ENCODE measurements at places on chromosomes 5 and 9.
A peak's percentile ranks its signal among the peaks of the same experiment; 100 is the strongest.

GRCh38 chr5:163459462-163459818, 462 bp downstream of the NUDCD2 start:
- peak; percentile 24 for DNase-seq

- DNase-seq, result no peak
Measured at GRCh38 chr9:122510502-122510901, at the start of gene OR1J2. TSS of gene OR1J2 (plus strand) at chr9:122510802. CDS start at chr9:122510802, 0 bp downstream.

DNA sequence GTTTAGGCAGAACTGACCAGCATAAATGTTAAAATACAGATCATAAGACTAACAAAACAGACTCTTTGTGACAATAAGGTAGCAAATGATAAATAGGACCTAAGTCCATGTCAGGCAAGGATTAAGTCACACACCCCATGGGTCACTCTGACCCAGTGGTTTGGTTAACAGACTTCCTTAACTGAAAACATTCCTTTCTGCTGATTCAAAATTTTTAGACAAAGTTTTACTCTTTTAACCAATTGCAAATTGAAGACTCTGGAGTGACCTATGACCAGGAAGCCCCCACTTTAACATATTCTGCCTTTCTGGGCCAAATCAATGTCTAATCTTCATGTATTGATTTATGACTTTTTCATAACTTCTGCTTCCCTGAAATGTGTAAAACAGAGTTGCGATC, 4.9 kb upstream of the NXNL2 start:
- no peak for DNase-seq

GRCh38 chr5:87242242-87242641, 25.4 kb upstream of the RASA1 start:
- no peak for DNase-seq

DNA sequence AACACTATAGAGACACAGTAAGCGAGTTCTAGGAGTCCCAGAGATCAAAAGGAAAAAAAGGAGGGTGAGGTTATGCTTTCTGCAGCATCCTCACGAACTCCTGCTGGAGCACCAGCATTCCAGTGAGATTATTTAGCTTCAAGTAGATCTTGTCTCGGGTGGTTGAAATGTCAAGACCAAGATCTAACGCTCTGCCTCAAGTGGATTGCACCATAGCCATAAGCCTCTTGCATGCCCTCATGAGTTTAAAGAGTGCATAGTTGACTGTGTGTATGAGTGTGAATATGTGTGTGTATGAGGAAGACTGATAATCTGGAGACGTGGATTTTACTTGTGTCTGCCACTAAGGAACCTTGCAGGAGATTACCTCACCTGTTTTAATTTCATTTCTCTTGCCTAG, 335.3 kb upstream of the ADAMTSL1 start:
- peak; percentile 8 for DNase-seq

- DNase-seq, result no peak
Measured at GRCh38 chr9:3441197-3441816, 84.5 kb downstream of the RFX3 start.

DNA sequence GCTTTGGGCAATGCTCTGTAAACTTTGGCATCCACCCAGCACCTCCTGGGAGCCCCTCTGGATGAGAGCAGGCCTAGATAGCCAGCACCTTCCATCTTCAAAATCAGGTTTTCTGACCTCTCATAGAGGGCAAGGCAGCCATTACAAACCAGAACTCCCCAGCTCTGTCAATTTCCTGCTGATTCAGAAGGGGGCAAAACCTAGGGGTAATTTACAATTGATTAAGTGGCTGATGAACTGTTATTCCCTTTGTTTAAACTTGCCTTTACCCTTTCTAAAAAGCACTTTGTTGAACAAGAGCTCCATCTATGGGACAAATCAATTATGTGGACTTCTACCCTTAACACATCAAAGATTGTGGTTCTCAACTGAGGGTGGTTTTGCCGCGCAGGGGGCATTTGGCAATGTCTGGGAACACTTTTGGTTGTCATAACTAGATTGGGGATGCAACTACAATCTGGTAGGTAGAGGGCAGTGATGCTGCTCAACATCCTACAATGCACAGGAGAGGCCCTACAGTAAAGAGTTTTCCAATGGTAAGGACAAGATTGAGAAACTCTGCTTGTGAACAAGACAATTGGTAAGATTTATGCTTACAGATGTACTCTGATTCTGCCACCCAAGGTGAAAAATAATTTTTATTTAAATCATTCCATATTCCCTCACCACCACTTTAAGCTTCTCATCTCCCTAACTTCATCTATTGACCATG, 184.1 kb downstream of the MARCHF11 start:
- DNase-seq, result no peak

DNA sequence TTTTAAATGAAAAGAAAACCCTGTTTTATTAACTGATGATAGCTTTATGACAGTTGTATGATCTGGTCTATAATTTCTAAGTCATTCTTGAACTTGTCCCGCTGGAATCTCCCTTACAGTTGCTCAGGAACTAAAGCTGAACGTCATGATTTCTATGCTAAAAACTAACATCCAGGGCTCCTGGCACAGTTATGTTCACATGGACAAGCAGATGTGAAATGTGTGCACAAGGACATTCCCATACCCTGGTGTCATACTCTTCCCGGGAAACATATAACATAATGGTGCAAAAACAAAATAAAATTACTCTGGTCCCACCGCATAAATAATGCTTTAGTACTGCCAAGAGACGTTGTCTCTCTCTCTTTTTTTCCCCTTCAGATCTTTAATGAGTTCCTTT, 134.9 kb downstream of the PRDM6 start:
- DNase-seq, result no peak

GRCh38 chr9:36218411-36218901, 27.7 kb downstream of the CLTA start:
- DNase-seq, result no peak

DNA sequence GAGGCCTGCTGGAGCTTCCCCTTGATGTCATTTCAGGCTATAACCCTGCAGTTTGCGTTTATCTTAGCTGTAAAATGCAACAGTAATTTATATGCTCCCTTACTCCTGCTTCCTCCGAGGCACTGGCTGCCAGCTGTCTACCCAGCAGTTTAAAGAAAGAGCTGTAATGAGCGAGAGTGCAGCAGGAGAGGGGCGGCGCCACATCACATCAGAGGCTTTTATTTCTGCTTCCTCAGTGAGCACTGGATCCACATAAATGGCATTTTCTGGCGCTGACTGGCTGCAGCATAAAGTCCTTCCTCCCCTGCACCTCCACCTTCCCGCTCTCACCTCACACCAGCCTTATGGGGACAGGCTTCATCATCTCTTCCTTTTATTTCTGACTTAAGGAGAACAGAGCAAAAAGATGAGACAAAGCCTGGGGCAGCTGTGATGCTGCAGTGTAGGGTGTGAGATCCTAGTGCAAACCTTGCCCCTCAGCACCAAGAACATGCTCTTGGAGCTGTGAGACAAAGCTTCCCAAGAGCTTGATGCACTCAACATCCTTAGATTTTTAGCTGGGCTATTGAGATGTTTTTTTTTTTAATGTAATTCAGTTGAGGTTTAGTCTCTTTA, 829.6 kb upstream of the ZNF608 start:
- DNase-seq, result no peak

- no peak for DNase-seq
Measured at GRCh38 chr9:105900123-105900522, 205.8 kb downstream of the TMEM38B start.

GRCh38 chr9:105132606-105133005, 111.8 kb upstream of the SLC44A1 start:
- no peak for DNase-seq

- DNase-seq, result no peak
Measured at GRCh38 chr5:74372502-74373064, 267.9 kb downstream of the ENC1 start.

- DNase-seq, result no peak
Measured at GRCh38 chr5:18999478-18999877, 988.5 kb downstream of the CDH18 start.

DNA sequence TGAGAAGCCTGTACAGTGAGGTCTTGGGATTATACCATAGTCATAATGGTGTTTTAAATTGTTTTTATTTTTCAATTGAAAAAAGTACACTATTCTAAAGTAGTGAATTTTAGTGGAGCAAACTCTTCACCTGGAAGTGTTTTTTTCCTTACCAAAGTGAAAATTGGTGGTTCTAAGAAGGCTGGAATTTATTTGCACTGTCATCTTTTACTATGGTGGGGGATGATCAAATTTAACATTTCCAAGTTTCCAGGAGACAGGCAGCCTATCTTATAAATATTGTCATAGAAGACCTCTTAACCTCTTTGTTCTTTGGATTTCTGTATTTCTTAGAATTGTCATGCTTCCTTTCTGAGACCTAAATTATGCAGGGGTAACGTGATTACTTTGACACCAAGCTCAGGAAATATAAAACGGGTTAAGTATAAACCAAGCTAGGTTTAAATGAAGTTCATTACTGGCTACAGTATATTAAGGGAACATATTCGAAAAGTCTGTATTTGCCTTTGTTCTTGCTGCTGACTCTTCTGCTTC, 20.2 kb downstream of the NDFIP1 start:
- no peak for DNase-seq

DNA sequence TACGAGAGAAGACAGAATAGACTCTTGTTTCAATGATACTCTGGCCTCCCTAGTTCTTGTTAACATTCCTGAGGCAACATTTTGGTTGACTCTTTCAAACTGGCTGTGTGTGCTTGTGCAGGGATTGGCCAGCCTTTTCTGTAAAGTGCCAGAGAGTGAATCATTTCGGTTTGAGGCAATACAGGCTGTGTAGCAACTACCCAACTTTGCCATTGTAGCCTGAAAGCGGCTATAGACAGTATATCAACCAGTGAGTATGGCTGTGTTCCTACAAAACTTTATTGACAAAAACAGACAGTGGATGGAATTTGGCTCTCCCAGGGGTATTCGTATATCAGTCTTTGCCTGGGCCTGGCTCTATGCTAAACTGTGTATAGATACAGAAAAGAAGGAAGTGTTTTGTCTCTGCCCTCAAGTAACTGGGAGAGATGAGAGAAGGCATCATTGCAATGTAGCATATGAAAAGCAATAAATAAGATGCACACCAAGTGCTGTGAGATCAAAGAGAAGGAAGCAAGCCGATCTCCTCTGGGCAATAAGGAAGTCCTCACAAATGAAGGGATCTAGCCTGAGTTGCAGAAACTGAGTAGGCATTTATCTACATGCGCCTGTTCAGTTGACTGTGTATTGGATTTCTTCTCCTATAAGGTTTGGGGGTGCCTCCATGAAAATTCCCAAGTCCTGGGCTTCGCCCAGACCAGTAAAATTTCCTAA, 568.0 kb upstream of the KLF4 start:
- no peak for DNase-seq

GRCh38 chr9:33023661-33024060, 1.4 kb upstream of the DNAJA1 start:
- no peak for DNase-seq

DNA sequence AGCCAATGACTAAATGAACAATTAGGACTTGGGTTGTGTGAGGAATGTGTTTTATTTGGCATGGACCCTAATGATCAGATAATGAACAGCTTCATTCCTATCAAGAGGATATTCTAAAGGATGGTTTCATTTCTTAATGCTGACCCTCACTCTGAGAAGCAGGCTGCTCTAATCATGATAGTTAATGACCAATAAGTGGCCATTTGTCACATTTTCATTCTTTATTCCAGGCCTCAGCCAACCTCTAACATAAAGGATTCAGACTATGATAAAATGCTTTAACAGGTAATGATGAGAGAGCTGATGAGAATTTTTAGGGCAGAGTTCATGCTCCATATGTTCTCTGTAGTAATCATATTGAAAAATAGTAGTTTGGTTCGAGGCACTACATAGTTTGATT, 301.5 kb upstream of the ARRDC3 start:
- no peak for DNase-seq

DNA sequence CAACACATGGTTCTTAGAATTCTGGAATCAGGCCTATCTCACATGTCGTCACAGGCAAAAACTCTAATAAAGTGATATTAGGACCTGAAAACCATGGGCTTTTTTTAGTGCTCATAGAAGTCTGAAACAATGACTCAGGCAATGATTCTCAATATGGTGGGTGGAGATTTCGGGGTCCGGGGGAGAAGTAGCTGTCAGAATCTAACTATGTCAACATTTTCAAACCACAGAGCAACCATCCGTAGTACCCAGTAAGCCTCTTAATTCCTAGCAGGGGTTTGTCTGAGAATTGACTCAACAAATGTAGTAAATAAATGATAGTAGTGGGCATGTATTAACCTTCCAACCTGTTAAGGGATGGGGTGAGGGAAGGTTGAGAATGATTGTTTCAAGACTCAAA, 2.6 kb downstream of the AMACR start:
- DNase-seq, result no peak

Measured in NCI-H187 (cell line).